ENCODE measurements at places on chromosomes 2 and 18. TPM values are rescaled to one million over a fixed set of nuclear protein-coding genes. Genes with fewer than 3 reads are reported as not detected.

DNA sequence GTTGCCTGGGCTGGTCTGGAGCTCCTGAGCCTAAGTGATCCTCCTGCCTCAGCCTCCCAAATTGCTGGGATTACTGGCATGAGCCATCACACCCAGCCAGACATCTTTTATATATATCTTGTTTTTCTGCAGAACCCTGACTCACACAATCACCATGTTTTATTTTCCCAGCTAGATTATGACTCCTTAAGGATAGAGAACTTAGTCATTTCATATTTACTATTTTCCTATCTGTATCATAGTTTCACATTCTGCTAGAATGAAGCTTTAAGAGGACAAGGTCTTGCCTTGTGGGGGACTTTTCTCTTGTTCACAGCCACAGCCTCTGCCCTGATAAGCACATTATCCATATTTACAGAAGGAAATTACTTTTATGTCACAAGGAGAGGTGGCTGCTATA, 73.9 kb downstream of the LBH start:
- H3K27me3 ChIP-seq: no peaks in the 10 kb centered on the region
- no peak overlapping the region for H3K27ac ChIP-seq
- no peaks in the 10 kb centered on the region for H3K4me1 ChIP-seq
- DNase-seq: no peak
- H3K4me3 ChIP-seq: no peak overlapping the region
- H3K36me3 ChIP-seq: no peaks in the 10 kb centered on the region

DNA sequence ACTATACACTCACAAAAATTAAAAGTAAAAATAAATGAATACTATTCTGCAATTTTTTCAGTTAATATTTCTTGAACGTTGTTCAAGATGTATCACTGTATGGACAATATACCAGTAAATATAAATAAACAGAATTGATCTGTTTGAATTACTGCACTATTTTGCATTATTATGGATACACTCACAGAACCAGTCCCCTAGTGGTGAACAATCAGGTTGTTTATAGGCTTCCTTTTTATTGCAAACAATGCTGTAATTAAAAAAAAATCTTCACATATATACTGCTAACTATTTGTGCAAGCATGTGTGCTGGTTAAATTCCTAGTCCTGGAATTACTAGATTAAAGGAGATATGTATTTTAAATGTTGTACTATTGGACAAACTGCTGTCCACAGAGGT, 306.0 kb downstream of the FBXO15 start:
- H3K4me3 ChIP-seq: no peak overlapping the region
- H3K27ac ChIP-seq: no peak overlapping the region
- no peaks in the 10 kb centered on the region for H3K4me1 ChIP-seq
- no peak for DNase-seq
- H3K27me3 ChIP-seq: no peaks in the 10 kb centered on the region

DNA sequence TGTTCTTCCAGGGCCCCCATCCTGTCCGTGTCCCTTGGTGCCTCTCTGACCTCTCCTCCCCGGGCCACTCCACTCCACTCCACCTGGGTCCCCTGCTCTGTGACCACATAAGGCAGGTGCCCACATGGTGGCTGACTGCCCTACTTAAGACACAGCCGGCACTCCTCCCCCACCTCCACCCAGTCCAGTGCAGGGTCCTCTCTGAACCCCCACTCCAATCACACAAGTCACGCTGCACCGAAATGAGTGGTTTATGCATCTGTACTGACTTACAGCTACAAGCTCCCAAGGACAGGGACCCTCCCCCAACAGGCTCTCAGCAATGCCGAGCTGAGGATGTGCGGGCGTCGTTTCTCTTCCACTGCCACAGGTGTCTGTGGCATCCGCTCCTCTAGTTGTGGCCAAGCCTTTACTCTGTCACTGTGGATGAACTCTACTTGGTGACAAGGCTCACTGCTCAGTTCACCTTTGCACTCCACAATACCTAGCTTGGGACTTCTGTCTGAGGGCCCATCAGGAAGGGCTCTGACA, 48.3 kb downstream of the TFCP2L1 start:
- H3K36me3 ChIP-seq: no peaks in the 10 kb centered on the region
- H3K4me3 ChIP-seq: no peak overlapping the region
- H3K27ac ChIP-seq: no peak overlapping the region
- DNase-seq: no peak
- H3K27me3 ChIP-seq: no peaks in the 10 kb centered on the region
- no peaks in the 10 kb centered on the region for H3K4me1 ChIP-seq

SYT4 gene
- not detected for total RNA-seq

DNA sequence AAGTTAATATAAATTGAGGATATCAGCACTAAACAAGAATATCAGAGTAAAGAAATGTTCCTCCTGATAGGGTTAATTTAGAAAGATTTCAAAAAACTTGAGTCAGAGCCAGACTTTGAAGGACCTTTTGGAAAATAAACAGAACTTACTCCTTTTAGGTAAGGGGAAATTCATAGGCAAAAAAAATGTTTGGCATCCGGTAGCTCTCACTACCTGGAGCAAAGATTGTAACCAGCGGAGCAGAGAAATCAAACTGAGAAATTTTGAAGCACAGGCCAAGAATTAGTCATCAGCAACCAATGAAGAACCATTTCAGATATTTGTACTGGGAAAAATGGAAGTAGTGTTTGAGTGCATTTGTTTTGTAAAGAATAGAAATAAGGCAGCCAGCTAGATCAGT, 113.0 kb downstream of the ICA1L start:
- no peak for DNase-seq
- no peak overlapping the region for H3K27ac ChIP-seq
- peaks cover 1% of the 10 kb centered on the region for H3K4me1 ChIP-seq
- no peak overlapping the region for H3K4me3 ChIP-seq
- H3K27me3 ChIP-seq: no peaks in the 10 kb centered on the region

GRCh38 chr2:107775211-107775610, 51.5 kb upstream of the RGPD4 start:
- no peak overlapping the region for H3K4me3 ChIP-seq
- H3K4me1 ChIP-seq: no peaks in the 10 kb centered on the region
- H3K27me3 ChIP-seq: no peaks in the 10 kb centered on the region
- H3K36me3 ChIP-seq: no peaks in the 10 kb centered on the region

- peaks cover 48% of the 10 kb centered on the region for H3K4me1 ChIP-seq
- no peak overlapping the region for H3K27ac ChIP-seq
Measured at GRCh38 chr2:105813405-105813804, 68.7 kb downstream of the NCK2 start.

- no peak overlapping the region for H3K4me3 ChIP-seq
- no peak for DNase-seq
- H3K27ac ChIP-seq: no peak overlapping the region
- no peaks in the 10 kb centered on the region for H3K36me3 ChIP-seq
- no peaks in the 10 kb centered on the region for H3K4me1 ChIP-seq
Measured at GRCh38 chr2:64718250-64718885, 64.7 kb upstream of the SERTAD2 start.

ASXL2 gene
- 43.7 TPM for total RNA-seq

- H3K27me3 ChIP-seq: peaks cover 4% of the 10 kb centered on the region
- H3K4me1 ChIP-seq: peaks cover 6% of the 10 kb centered on the region
- H3K4me3 ChIP-seq: no peak overlapping the region
- no peak overlapping the region for H3K27ac ChIP-seq
- no peaks in the 10 kb centered on the region for H3K36me3 ChIP-seq
Measured at GRCh38 chr2:8996006-8996405, 7.5 kb downstream of the MBOAT2 start.

All from activated CD4-positive, alpha-beta memory T cell treated with anti-CD3 and anti-CD28 coated beads, Interleukin-2, amount 10 ng/mL, durations not matched to agents 7 days and 5 days (primary cell).